ENCODE measurements at places on chromosomes 16 and 17.

DNA sequence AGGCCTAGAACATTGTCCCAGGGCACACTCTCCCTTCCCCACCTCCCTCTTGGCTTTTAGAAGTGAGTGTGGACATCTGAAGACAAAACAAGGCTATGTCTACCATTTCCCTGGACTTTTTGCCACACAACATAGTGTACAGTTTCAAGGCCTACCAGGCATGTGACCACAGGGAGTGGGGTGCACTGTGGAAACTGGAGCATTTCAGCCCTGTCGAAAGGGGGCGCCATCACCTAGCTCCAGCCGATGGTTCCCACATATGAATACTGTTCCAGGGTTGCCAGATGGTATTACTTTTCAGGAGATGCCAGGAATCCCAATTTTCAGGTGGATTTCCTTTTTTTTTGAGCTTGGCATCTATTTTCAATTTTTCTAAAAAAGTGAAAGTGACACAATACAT is 140.7 kb downstream of the KATNIP start:
- DNase-seq = no peak

- DNase-seq = no peak
Observed at GRCh38 chr16:83005653-83006160, 378.9 kb downstream of the CDH13 start.

- peak; percentile 3 for DNase-seq
Observed at GRCh38 chr16:17469741-17470181, 999 bp downstream of the XYLT1 start.

GRCh38 chr17:31820691-31821435 is 38.2 kb downstream of the COPRS start:
- no peak for DNase-seq

GRCh38 chr16:63195336-63195735 is 1159.1 kb upstream of the CDH8 start:
- DNase-seq = no peak

GRCh38 chr17:5877948-5878347 is 192.2 kb upstream of the WSCD1 start:
- DNase-seq = no peak

GRCh38 chr17:56440419-56440818 is 153.1 kb upstream of the NOG start:
- DNase-seq = no peak

GRCh38 chr17:63019138-63019873 is 53.3 kb downstream of the TANC2 start:
- no peak for DNase-seq

DNA sequence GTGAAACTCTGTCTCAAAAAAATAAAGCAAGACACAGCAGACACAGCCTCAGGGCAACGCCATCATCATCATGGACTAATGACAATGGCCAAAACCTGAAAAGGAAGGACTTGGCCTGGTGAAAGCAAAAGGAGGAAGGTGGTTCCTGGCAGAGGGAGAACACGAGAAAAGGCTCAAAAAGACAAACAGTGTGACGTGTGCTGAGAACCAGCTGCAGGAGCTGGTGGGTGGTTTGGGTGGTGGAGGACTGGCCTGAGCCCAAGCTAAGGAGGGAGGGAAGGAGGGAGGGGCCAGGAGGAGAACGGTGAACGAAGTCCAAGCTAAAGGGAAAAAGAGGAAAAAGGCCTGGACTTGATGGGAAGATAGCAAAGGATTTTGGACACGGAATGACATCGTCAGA is 85.1 kb downstream of the SLC39A11 start:
- DNase-seq = no peak

- no peak for DNase-seq
Observed at GRCh38 chr16:29790949-29791844, 646 bp downstream of the KIF22 start.

- no peak for DNase-seq
Observed at GRCh38 chr16:56755038-56755437, 25.1 kb downstream of the NUP93 start.

GRCh38 chr17:70658840-70659239 is 489.5 kb downstream of the KCNJ2 start:
- no peak for DNase-seq

- no peak for DNase-seq
Observed at GRCh38 chr16:49504626-49505025, 131.0 kb downstream of the C16orf78 start.
